ENCODE measurements at places on chromosomes 3 and 15.

GRCh38 chr3:100708644-100708988 lies 678 bp upstream of the TFG start:
- DNase-seq, result no peak

DNA sequence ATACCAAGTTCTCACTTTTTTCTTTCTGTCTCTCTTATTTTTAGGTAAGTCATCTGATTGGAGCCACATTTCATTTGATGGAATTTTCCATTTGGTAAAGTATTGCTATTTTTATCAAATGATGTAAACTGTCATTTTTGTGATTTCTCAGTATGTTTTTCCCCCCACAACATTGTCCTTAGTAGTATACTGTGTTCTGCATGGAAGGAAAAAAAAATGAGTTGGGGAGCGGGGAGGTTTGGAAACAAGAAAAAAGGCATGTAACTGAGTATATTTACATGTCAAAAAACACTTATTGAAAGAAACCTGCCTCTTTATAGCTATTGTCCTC lies 104.2 kb downstream of the FILIP1L start:
- no peak for DNase-seq

GRCh38 chr3:111639316-111639715 lies 44.2 kb upstream of the ZBED2 start:
- DNase-seq, result no peak

GRCh38 chr3:52038227-52038626 lies 18.1 kb downstream of the DUSP7 start:
- DNase-seq, result no peak

GRCh38 chr3:43883729-43884396 lies 193.1 kb downstream of the ABHD5 start:
- DNase-seq, result no peak

- no peak for DNase-seq
Measured at GRCh38 chr3:56048331-56048730, 419.9 kb downstream of the ERC2 start.

- peak; percentile 1 for DNase-seq
Measured at GRCh38 chr3:27253831-27254230, 115.4 kb downstream of the NEK10 start.

DNA sequence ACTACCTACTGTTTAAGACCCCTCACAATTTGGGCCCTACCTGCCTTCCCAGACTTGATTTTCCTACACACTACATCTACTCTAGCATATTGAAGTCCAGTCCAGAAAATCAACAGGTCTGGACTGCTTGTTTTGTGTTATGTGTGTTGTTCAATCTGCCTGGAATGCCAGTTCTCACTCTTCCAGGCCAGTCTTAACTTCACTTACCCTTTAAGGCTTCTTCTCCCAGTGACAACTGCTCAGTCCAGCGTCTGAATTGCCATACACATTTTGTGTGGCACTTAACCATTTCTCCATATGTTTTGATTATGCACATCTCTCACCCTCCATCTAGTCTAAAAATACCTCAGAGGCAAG lies 1.1 kb downstream of the TICRR start:
- DNase-seq, result no peak

GRCh38 chr3:14169871-14170270 lies 8.5 kb downstream of the XPC start:
- DNase-seq, result no peak

DNA sequence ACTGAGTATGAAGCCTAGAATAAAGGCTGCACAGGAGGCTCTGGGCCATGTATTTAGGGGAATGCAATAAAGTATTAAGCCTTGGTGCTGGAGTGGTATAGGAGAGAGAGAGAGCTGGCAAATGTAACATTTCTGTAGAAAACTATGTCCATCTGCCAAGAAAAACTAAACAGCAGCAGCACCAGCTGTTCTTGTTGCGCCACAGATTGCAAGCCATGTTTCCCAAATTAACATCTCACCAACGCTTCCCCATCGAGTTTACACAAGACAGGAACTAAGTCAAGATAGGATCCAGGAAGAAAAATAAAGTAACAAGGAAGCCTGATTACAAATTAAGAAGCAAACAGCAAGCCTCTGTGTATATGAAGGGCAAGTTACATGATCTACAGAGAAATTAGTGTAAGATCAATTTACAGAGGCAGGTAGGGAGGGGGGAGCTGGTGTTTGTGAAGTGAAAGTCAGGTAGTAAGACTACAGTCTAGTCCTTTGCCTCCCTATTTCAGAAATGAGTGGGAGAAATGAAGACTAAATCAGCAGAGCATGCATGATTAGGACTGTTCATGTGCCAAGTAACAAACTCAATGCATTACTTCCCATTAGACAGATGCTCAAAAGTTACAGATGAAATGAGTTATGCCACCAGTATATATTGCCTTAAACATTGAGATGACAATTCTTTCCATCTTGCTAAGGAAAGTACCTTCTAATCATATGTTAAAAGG lies 900.5 kb downstream of the EPHA3 start:
- no peak for DNase-seq

DNA sequence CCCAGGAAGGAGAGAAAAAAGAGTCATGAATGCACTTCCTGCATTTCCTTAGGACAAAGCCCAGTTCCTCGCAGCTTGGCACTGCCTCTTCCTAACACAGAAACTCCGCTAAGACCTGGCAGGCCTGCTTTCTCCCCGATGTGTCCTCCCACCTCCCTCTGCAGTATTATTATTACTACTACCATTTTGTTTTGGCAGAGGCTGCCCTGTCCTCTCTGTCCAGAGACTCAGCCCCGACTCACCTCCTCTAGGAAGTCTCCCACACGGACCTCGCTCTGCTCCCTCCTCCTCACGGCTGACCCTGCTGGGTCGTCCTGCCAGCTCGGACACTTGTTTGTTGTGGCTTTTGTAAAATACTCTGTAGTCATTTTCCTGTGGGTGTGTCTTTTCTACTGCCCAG lies 107.2 kb upstream of the HACD2 start:
- DNase-seq, result no peak

DNA sequence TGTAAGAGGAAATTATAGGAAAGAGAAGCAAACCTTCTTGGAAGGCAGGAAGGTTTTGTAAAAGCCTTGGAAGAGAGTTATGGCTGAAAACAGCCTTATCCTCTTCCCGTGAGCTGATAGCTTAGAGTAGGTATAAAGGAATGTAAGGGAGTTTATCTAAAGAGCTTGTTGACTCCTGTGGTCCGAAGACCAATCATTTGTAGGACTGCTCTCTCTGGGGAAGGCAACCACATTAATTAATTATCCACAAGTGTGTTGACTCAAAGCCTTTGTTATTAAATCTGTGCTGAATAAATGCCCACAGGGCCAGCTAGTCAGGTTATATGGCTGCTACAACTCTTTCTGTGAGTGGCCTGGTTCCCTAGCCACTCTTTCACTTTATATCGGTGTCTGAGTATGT lies 452.1 kb upstream of the RASGRP1 start:
- no peak for DNase-seq

GRCh38 chr3:43481375-43481774 lies 140.4 kb downstream of the ANO10 start:
- DNase-seq, result no peak

DNA sequence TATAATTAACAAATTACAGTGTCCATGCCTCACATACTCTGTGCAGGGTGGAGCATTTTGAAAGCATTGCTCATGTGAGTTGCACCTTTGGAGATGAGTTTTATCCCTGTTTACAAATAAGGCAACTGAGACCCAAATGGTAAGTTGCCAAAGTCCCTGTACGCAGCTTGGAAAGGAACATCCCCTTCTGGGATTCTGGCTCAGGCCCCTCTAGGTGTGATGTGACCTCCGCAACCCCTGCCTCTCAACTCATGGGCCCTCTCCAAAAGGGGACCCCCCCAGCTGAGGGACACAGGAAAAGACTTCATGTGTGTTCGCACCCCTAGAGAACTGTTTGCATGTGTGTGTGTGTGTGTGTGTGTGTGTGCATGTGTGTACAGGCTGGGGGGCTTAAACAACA lies 25.3 kb downstream of the PRR20G start:
- no peak for DNase-seq

DNA sequence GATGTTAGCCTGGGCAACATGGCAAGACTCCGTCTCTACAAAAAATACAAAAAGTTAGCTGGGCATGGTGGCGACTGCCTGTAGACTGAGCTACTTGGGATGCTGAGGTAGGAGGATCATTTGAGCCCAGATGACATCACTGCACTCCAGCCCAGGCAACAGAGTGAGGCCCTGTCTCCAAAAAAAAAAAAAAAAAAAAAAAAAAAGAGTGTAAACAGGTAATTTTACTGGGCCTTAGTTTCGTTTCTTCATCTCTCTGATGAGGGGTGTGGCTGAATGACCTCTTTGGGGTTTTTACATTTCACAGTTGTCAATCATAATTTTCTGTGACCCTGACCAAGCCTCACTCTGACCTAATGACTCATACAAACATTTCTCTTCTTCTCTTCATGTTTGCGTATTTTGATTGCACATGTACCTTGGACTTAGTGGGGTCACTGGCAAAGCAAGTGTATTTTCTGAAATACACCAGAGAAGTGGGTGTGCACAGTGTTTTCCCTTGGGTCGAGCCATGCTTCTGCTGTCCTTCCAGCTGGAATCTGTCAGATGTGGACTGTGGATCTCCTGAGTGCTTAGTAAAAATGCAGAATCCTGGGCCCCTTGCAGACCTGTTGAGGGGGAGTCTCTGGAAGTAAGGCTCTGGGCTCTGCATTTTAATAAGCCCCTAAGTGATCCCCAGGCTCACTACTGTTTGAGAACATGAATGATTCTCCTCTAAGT lies 140.5 kb downstream of the FNDC3B start:
- DNase-seq, result peak; percentile 62

DNA sequence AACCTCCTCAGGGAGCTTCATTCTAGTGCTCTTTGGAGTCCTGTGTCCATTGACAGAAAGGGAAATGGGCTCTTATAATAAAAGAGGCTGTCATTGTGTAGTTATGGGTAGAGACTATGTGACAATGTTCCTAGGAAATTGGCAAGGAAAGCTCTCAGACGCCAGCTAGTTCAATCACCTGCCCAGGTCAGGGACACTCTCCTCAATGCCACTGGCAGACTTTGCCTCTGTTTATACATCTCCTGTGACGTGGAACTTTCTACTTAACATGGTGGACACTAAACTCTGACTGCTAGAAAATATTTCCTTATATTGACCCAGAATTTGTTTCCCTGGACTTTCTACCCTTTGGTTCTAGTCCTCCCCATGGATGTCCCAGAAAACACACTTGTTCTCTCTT lies 2.8 kb downstream of the EFCAB12 start:
- DNase-seq, result no peak

- DNase-seq, result no peak
Measured at GRCh38 chr15:90664650-90665287, 52.4 kb upstream of the BLM start.

- DNase-seq, result no peak
Measured at GRCh38 chr3:58013973-58014649, 5.9 kb downstream of the FLNB start.

DNA sequence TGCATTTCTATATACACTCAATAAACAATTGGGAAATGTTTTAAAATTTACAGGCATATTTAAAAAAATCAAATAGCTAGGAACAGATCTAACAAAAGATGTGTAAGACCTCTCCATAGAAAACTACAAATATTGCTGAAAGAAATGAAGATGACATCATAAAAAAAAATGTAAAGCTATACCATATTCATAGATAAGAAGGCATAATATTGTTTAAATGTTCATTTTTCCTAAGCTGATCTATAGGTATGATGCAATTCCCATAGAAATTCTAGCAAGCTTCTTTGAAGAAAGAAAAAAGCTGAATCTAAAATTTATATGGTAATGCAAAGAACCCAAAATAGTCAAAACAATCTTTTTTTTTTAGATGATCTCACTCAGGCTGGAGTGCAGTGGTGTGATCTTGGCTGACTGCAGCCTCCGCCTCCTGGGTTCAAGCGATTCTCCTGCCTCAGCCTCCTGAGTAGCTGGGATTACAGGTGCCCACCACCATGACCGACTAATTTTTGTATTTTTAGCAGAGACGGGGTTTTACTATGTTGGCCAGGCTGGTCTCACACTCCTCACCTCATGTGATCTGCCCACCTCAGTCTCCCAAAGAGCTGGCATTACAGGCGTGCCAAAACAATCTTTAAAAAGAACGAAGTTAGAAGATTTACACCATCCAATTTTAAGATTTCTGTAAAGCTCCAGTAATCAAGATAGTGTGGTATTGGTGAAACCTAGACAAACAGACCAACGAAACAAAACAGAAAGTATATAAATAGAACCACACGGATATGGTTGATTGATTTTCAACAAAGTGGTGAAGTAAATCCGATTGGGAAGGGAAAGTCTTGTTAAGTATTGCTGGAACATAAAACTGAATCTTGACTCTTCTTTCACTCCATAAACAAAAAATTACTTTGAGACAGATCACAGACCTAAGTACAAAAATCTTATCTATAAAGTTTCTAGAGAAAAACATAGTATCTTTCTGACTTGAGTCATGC lies 6.3 kb upstream of the BHLHE40 start:
- peak; percentile 68 for DNase-seq

DNA sequence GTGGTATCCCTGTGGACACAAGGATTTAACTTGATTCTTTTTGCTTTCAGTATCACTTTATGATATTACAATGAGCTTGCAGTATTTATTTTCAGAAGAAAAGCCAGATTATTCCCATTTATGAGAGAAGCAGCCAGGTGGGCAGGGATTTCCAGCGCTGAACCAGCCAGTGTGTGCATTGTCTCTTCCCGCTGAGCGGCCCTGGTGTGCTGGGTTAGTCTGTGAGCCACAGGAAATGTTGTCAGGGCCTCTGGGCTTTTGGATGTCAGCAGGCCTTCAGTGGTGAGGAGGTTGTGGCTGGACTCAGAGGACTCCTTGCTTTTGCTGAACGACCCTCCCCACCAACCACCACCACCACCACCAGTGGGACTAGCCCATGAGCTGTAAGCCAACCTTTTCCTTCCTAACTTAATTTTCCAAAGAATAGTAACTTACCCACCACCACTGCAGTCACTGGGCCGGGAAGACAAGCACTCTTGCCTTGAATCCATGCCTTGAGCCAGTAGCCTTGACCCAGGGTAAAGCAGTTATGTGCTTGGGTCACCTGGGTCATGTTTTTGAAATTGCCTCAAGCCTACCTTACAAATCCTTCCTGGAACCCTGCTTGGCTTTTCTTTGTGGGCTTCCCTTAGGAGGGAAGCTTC lies 33.1 kb downstream of the FLNB start:
- DNase-seq, result no peak

DNA sequence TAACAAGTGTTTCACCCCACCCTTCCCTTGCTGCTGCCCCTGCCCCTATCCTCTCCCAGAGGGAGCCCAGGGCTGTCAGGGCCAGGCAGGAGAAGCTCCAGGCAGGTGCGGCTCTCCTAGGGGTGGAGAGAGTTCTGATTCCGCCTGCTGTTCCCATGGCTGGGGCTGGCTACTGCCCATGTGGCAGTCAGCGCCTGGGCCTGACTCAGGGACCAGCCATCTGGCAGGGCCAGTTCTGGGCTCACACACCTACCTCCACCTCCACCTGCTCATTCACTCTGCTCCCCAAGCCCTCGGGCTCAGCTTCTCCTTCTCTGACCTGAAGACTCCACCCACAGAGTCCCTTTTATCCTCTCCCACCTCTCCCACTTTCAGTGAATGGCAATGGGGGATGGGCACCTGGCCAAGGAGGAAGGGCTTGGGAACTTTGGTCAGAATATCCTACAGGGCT lies 23.4 kb downstream of the AMOTL2 start:
- DNase-seq, result no peak

GRCh38 chr3:113601240-113601639 lies 68.9 kb downstream of the SIDT1 start:
- DNase-seq, result no peak

GRCh38 chr15:62165104-62165792 lies at the start of gene C2CD4B:
Gene C2CD4B (minus strand): TSS chr15:62165285. CDS start chr15:62164984, 301 bp downstream.
- no peak for DNase-seq

GRCh38 chr15:26132811-26133210 lies 269.7 kb upstream of the ATP10A start:
- DNase-seq, result no peak

GRCh38 chr15:56469483-56469882 lies 4.5 kb upstream of the MNS1 start:
- DNase-seq, result no peak

- no peak for DNase-seq
Measured at GRCh38 chr3:26807272-26807671, 184.7 kb downstream of the LRRC3B start.
